ENCODE measurements at places on chromosomes 5 and 9.

DNA sequence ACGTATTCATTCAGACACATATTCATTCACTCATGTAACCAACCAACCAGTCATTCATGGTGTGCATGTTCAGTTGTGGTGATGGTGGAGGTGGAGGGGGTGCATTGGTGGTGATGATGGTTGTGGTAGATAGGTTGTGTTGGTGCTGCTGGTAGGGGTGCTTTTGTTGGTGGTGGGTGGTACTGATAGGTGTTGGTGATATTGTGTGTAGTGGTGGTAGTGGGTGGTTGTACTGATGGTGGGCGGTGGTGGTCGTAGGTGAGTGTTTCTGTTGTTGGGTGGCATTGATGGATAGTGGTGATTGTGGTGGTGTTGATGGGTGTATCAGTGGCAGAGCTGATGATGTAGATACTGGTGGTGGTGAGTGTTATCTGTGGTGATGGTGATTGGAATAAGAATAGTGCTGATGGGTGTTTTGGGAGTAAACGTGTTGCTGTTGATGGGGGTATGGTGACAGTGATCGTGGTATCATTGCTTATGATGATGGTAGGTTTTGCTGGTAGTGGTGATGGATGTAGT, 59.8 kb upstream of the SHB start:
- DNase-seq = no peak

DNA sequence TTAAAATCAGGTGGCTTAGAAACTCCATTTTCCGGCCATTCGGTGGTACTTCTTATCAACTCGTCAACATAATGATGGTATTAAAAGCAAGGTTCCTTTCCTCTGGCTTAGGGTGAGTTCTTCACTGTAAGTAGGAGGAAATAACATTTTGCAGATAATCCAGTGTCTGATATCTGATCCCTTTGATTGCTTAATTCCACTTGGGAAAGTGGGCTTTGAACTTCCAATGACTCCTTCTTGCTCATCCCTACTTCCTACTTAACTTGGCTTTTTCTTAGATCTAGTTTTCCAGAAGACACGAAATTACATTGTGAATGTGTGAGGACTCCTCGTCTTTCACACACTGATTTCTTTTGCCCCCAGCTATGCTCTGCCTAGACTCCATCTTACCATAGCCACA, 31.5 kb downstream of the DDX31 start:
- DNase-seq = no peak

DNA sequence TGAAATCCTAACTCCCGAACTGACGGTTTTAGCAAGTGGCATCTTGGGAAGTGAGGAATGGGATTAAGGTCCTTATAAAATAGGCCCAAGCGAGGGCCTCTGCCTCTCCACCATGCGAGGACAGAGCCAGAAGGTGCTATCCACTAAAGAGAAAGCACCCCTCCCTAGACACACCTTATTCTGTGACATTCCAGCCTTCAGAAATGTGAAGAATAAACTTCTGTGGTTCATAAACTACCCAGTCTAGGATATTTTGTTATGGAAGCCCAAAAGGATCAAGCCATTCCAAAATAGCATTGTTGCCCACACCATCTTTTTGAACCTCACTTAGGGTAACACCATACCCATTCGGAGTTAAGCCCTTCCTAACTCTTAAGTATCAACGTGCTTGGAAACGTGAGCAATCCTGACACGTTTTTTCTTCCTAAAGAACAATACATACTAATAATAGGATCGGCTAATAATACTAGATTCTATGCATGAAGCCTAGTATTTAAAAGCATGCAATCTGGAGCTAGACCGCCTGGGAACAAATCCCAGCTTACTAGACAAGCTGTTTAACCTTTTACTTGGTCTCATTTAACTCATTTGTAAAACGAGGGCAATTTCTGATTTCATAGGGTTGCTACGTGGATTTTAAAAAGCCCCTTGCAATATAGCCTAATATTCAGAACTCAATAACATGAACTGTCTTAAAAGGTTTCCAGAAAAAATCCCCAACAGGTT, 1.1 kb upstream of the SMC2 start:
- DNase-seq = peak; percentile 11

DNA sequence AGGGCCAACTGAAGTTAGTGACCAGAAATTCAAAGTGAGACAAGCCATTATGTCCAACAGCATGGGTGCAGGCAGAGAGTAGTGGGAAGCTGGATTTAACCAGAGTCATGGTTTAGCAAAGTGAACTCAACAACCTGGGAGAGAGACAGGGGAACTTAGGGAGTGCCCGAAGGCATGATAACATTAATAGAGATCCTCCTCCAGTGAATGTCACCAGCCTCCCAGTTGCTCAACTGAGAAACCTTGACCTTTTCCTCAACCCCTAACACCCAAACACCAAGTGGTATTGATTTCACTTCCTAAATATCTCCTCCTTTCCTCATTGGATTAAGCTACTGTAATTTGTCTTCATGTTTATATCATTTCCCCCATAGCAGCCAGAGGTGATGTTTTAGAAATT, 42.6 kb downstream of the HMGCS1 start:
- no peak for DNase-seq

DNA sequence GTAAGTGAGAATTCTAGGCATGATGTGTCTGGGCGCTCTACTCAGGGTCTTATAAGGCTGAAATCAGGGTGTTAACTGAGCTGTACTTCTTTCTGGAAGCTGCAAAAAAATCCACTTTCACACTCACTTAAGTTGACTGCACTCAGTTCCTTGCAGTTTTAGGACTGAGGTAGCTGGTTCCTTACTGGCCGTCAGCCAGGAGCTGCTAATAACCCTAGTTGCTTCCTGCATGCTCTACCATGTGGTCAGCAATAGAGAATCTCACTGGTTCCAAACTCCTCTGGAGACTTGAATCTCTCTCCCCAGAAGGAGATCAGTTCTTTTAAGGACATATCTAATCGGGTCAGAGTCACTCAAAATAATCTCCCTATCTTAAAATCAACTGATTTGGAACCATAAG, 911.2 kb downstream of the EFNA5 start:
- DNase-seq = no peak

DNA sequence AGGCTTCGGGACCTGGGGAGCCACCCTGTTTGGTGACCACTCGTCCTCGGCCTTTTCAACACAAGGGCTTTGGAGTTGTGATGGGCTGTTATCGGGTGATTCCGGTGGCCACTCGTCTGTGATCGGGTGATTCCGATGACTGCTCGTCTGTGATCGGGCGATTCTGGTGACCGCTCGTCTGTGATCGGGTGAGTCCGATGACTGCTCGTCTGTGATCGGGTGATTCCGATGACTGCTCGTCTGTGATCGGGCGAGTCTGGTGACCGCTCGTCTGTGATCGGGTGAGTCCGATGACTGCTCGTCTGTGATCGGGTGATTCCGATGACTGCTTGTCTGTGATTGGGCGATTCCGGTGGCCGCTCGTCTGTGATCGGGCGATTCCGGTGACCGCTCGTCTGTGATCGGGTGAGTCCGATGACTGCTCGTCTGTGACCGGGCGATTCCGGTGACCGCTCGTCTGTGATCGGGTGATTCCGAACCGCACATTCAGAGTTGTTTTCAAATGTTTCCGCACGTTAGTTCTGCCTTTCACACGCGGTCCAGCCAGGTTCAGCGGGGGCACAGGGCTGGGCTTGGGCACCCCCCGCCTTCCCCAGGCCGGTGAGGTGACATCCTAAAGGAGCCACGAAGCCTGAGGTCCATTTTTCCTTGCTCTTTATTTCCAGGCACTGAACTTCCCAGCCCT, 30.3 kb downstream of the TPPP start:
- DNase-seq = no peak

GRCh38 chr5:149007174-149007573, 55.7 kb downstream of the SH3TC2 start:
- DNase-seq = no peak
